Dermis blood vessel endothelial cell (primary cell): ENCODE measurements at places on chromosomes 3 and 15. TPM values are rescaled to one million over a fixed set of nuclear protein-coding genes. Genes with fewer than 3 reads are reported as not detected.

TRPC1 gene
- 7.2 and 14.0 TPM in 2 replicates for total RNA-seq

C3orf22 gene
- not detected in 2 replicates for total RNA-seq

HDC gene
- total RNA-seq, result not detected in 2 replicates

FBXW12 gene
- not detected in 2 replicates for total RNA-seq

LMCD1 gene
- total RNA-seq, result 39.9 and 106 TPM in 2 replicates

MAP1A gene
- total RNA-seq, result 0.33 and 0.34 TPM in 2 replicates

LRTM1 gene
- total RNA-seq, result not detected in 2 replicates

FETUB gene
- not detected in 2 replicates for total RNA-seq

EPHA6 gene
- under 0.01 TPM in 1 of 2 replicates, not detected in the other for total RNA-seq
